ENCODE measurements at places on chromosomes 1 and 21.

GRCh38 chr1:50930193-50930592, 29.9 kb downstream of the FAF1 start:
- DNase-seq = no peak

- no peak for DNase-seq
Observed at GRCh38 chr1:203182387-203182953, 4.0 kb downstream of the CHI3L1 start.

GRCh38 chr21:42860345-42860744, 19.0 kb downstream of the WDR4 start:
- no peak for DNase-seq

DNA sequence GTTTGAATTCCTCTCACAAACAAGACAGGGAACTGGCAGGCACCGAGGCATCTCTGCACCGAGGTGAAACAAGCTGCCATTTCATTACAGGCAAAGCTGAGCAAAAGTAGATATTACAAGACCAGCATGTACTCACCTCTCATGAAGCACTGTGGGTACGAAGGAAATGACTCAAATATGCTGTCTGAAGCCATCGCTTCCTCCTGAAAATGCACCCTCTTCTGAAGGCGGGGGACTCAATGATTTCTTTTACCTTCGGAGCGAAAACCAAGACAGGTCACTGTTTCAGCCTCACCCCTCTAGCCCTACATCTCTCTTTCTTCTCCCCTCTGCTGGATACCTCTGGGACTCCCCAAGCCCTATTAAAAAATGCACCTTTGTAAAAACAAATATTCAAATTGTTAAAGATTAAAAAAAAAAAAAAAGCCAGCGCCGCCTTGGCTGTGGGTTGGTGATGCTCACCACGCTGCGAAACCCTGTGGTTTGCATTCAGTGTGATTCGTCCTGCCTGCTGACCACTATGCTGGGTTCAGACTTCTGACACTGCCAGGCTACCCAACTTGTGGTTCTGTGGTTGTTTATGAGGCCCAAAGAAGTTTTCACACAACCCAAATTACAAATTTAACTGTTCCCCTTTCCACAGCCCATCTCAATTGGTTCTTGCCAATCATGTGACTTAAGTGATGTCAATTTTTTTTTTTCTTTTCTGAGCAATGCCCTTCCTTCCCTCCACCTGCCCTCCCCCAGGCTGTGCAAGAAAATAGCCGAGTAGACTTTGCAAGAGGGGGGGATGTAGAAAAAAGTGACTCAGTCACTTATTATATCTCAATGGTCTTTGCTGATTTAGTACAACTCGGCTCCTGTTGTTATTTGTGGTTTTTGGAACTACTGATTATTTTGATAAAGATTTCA, at the start of gene RUNX1:
Gene RUNX1 (minus strand): TSS at position 597 of the 912 bp plus-strand sequence.
- DNase-seq = peak; percentile 64

- no peak for DNase-seq
Observed at GRCh38 chr1:167752219-167752985, 30.6 kb downstream of the MPZL1 start.

- DNase-seq = no peak
Observed at GRCh38 chr1:35367914-35368313, 99.4 kb downstream of the ZMYM4 start.

DNA sequence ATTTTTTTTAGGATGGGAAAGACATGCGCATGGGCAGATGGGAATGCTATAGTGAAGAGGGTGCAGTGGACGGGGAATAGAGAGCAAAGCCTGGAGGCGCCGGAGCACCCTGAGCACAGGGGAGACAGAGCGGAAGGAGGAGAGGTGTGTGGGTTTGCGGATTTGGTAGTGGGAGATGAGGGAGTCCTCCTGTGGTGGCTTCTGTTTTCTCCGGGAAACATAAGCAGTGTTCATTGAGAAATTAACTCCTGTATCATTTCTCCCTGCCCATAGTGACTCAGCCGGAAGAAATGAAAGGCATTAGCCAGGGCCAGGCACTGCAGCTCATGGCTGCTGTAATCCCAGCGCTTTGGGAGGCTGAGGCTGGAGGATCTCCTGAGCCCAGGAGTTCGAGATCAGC, 4.7 kb upstream of the PTPRF start:
- DNase-seq = no peak

DNA sequence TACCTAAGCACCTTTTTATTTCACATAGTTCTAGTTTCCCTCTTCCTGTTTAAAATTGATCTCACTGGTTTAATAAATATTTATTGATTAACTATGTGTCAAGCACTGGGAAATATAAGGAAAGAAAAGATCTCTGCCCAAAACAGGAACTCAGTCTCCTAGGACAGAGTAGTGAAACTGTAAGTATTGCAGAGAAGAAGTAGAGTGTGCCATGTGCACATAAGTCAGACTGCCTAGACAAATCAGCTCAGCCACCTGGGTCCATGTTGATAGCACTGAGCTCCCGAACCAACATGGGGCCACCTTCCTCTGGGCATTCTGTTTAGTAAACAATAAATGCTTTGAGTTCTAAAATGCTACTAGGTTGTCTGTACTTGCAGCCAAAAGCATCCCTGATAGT, 9.8 kb upstream of the SSX2IP start:
- DNase-seq = no peak

DNA sequence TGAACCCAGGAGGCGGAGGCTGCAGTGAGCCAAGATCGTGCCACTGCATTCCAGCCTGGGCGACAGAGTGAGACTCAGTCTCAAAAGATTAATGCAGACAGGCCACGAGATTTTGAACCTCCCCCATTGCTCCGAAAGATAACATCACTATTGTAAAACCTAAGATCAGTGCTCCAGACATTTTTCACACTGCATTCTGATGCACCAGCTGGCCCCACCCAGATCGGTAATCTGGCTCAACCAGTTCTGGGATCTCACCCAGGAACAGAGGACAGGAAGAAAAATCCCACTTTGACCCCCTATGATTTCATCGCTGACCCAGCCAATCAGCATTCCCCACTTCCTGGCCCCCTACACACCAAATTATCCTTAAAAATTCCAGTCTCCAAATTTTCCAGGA, 10.7 kb upstream of the CSRP1 start:
- no peak for DNase-seq

- no peak for DNase-seq
Observed at GRCh38 chr1:89816366-89816765, 4.5 kb upstream of the LRRC8D start.

DNA sequence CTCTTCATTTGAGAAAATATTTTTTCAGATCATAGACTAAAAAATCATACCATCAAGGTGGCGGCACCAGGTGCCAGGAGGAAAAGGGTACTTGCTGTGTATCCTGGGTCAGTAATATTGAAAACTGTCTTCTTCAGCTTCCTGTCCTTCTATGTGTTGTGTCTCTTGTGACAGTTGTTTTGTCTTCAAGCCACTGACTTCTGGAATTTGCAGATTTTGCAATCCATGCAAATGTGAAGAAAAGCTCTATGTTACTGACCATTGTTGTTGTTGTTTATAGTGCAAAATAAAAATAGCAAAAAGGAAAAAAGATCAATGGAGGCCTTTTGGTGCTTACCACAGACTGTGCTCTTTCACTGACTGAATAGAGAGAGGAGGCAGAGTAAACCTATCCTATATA, 83.2 kb upstream of the RHOU start:
- DNase-seq = no peak

- DNase-seq = no peak
Observed at GRCh38 chr1:153277852-153278251, 18.4 kb downstream of the LORICRIN start.

- no peak for DNase-seq
Observed at GRCh38 chr1:94799206-94799605, 21.0 kb upstream of the SLC44A3 start.

DNA sequence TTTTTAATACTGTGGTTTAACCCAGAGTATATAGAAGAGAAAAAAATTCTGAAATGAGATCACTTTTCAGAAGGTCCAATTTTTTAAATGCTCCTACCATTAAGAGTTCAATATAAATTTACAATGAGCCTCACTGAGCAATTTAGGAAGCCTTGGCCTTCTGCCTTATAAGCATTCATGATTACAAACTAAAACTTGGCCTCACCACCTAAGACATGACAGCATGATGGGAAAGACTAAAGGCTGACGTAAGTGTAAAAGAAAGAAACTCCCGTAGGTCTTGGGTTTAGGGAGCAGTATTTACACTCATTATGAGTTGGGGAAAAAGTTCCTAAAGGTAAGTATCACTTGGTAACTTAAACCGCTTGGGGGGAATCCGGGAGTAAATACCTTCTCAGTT, 70.7 kb upstream of the ESRRG start:
- no peak for DNase-seq

- no peak for DNase-seq
Observed at GRCh38 chr1:166117776-166118175, 49.0 kb downstream of the FAM78B start.

- DNase-seq = no peak
Observed at GRCh38 chr1:179925922-179926849, 28.4 kb upstream of the CEP350 start.

DNA sequence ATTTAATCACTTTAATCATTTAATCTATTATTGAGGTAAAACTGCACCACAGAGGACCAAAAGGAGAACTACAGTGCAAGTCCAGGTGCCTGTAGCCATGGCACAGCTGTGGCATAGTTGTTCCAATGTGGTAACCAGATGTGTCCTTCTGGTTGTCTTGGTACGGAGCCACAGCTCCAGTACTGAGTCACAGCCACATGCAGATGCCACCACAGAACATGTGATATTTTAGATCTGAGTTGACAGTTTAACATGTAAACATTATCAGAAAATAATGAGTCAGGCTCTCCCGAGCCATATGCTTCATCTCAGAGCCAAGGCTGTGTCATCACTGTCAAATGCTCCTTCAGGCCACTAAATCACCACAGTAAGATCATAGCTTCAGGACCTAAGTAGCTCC, 56.4 kb upstream of the RGS7 start:
- no peak for DNase-seq

GRCh38 chr1:219177363-219177762, 3.7 kb downstream of the LYPLAL1 start:
- no peak for DNase-seq

- no peak for DNase-seq
Observed at GRCh38 chr1:178020968-178021640, 51.2 kb upstream of the SEC16B start.

DNA sequence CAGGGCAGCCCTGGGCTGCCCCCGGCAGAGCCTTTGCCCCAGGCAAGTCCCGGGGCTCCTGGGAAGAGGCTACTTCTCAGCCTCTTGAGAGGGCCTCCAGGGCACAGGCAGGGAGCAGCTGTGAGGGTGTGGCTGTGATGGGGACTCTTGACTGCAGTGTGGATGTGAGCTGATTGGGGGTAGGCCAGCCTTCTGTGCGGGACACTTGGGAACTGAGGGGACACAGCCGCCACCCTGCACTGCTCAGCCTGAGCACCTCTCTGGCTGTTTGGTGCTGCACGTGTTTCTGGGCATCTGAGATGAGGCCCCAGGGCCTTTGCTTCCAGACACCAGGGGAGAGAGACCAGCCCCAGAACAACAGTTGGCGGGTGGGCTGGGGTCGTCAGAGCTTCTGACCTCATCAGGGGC, 62.1 kb downstream of the SKI start:
- DNase-seq = no peak

DNA sequence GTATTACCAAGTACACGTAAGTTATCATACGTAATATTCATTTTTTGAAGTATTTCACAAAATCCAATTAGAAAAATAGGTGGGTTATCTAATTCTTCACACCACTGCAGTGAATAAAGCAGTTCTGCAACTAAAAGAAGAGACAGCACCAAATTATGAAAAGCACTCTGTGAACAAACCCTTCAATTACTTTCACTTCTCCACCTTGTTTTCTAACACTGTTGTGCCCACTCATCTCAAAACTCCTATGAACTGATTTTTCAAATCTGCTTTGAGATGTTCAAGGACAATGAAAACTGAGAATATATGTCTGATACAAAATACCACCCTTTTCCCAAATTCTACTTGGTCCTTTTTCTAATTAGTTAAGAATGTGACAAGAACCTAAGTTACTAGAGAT, 39.4 kb downstream of the LTN1 start:
- no peak for DNase-seq

DNA sequence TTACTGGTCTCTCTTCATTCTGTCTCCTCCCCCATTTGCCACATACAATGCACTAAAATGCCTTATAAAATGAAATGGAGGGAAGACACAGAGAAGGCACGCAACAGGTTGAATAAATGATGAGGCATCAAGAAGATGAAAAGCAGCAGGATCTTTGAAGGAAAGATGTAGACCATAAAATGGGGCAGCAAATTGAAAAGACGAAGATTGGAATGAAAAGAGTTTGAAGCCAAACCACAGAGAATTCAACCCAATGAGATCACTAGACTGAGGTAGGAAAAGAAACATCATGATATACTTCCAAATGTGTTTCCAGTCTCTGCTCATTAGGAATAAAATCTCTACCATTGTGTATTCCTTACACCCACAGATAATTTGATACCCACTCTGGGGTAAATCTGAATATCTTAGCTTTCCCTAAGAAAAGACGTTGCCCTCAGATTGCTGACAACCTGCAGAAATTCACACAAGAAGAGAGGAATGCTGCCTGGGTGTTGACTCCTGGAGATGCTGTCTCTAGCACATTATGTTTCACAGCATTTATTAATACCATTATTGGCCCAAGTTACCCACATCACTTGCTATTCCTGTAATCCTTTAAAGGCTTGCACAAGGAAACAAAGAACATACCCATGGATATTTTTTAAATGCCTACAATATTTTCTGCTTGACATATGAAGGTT, 230.9 kb downstream of the LTN1 start:
- no peak for DNase-seq

GRCh38 chr1:60134716-60135115, 61.1 kb upstream of the C1orf87 start:
- no peak for DNase-seq

DNA sequence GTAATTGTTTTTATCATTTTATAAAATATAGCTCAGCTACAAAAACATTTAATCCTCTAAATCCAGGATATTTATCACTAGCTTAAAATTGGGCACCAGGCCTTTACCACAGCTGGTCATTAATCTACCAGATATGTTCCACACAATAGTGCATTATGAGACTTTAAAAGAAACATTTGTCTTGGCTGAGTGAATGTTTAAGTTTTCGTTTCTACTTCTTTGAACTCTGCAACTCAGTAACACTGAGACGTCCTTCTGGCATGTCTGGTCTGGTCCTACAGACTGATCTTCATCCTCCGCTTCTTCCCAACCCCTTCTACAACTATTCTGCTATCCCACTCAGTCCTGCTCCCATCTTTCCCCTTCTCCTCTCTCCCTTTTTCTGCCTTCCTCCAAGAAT, 296.2 kb downstream of the NEGR1 start:
- no peak for DNase-seq

- no peak for DNase-seq
Observed at GRCh38 chr1:191065771-191066170, 588.1 kb upstream of the BRINP3 start.

DNA sequence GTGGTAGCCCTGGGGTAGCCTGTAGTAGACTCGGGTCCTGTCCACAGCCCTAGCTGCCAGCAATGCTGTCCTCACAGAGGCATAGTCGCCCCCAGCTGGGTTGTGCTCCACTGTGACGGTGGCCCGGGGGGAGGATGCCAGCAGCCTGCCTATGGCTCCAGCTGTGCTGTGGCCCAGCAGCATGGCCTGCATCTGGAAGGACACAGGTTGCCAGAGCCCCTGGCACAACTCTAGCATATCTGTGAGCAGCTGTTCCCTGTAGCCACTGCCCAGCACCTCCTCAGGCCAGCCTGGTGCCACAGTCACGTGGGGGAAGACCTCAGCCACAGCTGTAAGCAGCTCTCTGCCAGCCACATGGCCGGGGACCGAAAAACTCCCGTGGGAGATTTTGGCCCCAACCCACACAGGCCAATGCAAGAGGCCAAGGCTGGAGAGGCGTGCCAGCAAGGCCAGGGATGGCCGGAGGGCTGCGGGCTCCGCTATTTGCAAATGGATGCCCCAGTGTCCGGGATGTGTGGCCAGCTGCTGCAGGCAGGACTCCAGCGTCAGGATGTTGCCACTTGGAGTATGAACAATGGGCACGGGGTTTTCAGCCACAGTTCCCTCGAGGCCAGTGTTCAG, 13.9 kb downstream of the FAM151A start:
- DNase-seq = no peak
